AG04450 (cell line): ENCODE measurements at places on chromosomes 3 and 15.

DNA sequence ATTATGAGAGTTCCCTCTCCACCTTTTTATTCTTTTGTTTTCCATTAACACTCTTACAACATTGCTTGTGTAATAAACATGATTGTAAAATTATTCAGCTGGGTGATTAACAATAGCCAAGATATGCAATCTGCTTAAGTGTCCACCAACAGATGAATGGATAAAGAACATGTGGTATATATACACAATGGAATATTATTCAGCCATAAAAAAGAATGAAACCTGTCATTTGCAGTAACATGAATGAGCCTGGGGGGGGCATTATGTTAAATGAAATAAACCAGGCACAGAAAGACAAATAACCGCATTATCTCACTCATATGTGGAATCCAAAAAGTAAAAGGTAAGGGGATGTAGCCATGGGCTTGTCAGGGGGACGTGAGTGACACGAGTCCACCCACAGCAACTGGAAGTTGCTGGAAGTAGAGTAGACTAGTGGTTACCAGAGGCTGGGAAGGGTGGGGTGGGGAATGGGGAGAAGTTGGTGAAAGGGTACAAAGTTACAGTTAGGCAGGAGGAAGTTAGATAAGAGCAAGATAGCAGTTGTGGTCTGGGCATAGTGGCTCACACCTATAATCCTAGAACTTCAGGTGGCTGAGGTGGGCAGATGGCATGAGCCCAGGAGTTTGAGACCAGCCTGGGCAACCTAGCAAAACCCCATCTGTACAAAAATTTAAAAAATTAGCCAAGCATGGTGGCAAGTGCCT, 28.7 kb upstream of the CD47 start:
- DNase-seq, result no peak

- DNase-seq, result no peak
Observed at GRCh38 chr3:49465270-49466034, 4.6 kb upstream of the DAG1 start.

DNA sequence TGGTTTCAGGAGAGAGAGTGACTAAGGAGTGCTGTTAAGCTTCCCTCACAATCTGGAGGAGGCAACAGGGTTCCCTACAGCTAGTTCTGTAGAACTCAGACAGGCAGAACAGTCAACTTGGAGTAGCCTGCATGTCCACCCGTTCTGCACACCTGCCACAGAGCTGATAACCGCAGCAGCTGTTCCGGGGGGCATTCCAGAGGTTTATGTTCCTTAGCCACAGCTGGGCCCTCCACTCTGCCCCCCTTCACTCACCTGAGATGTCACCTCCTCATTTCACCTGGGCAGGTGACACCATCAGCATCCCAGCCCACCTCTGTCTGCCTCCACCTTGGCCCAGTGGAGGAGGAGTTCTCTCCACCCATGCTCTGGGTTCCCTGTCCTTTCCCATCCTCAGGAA, 22.6 kb downstream of the XYLB start:
- DNase-seq, result no peak

- DNase-seq, result no peak
Observed at GRCh38 chr15:89293012-89293411, 41.6 kb downstream of the POLG start.

DNA sequence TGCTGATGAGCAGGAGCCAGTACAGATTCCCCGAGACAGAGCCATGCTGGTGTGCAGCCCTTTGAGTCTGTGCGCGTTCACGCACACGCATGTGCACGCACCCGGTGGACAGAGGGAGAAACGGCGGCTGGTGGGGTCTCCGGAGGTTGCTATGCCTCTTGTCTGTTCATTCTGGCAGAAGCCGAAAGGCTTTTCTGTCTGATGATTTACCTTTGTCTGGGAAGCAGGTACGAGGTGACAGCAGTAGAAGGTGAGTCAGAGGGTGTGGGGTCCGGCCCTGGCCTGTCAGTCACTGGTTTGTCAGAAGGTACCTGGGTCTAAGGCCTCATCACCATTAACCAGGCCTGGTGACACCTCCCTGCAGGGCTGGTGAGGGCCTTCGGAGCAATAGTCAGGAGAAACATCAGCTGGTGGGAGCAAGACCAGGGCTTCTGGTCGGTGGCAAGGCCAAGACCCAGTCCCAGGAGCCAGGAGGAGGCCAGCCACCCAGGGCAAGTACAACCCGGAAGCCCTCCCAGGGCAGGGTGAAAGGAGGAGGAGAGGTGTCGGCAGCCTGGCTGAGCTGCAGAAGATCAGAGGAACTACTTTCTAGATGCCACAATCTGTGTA, 7.5 kb downstream of the PCSK6 start:
- DNase-seq, result no peak

- DNase-seq, result no peak
Observed at GRCh38 chr15:37792351-37792750, 142.1 kb upstream of the TMCO5A start.

GRCh38 chr15:67508407-67508806, 12.5 kb upstream of the C15orf61 start:
- no peak for DNase-seq

DNA sequence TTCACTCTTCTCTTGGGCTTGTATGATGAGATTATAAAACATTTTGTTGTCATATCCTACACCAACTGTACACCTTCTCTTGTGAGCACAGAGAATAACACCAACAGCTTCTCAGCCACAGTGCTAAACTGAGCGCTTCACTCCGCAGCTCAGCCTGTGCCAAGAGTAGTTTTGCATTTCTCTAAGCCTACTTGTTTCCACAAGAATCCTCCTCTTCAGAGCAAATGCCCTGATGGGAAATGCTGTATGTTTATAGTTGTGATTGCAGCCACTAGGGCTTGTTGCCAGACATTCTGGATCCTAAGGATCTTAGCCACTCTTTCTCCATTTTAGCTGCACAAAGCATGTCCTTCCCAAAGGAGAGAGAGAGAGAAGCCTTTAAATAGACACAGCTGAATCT, 138.8 kb upstream of the PLXND1 start:
- peak; percentile 59 for DNase-seq

- DNase-seq, result no peak
Observed at GRCh38 chr3:19540464-19540863, 392.2 kb downstream of the KCNH8 start.

DNA sequence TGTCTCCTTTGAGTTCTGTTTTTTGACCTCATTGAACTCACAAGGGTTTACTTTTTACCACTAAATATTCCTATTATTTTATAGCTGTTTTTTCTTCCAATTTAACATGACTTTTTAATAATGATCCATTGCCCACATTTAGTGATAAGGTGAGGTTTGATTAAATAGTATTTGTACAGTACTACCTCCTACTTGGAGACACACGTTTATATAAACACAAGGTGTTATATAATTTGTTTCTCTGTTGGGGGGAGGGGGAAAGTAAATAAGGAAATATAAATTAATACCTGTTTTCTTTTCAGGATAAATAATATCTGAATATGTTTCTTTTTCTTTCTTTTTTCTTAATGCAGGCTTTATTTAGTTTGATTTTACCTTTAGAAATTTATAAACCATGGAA, 281.3 kb downstream of the LPP start:
- DNase-seq, result no peak

- DNase-seq, result no peak
Observed at GRCh38 chr3:136177876-136178275, 18.3 kb downstream of the MSL2 start.

DNA sequence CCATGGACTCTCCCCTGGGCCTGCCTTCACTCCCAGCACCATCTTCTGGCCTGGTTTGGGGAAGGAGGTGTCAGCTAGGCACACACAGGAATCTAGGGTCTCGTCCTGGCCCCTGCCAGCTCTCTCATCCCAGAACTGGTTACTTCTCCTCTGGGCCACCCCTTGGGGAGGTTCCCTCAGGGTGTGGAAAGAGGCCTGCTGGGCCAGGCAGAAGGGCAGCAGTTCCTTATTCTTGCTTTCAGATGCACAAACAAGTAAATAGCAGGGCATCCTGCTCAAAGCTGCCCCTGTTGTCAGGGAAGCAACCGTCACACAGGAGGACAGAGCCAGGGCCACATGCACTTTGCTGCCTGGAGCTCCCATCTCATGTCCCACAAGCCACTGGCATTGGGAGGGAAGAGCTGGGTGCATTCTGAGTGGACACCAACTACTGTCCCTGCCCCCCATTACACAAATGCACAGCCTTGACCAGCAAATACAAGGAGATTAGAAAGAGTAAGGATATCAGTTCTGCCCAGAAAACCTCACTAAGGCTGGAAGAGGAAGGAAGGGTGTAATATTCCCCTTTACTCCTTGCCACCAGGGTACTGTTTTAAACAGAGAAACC, 108.8 kb upstream of the HACD2 start:
- DNase-seq, result no peak

DNA sequence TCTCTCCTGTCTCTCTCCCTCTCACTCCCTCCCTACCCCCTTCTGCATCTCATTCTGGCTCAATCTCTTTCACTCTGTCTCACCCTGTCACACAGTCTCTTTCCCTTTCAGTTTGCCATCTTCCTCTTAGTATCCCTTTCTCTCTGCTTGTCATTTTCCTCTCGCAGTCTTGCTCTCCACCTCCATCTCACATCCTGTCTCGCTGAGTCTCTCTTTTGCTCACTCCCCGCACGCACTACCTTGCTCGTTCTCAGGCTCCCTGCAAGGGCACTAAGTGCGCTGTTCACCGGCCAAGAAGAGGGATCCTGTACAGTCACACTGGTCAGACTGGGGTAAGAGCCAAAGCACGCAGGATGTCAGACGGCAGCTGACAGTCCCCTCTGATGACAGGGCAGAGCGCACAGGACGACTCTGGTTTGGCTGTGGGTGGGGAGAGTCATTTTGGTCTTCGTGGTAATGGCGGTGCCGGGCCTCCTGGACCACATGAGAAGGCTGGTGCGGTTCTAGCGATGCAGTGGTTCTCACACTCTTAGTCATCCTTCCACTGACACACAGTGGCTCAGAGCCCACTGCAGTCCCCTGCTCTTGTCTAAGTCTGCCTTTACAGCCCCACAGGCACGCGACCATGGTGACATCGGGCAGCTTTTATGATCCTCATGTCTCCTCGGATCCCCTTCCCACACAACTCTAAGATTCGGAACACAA, 356.8 kb downstream of the FOXP1 start:
- no peak for DNase-seq

- peak; percentile 85 for DNase-seq
Observed at GRCh38 chr3:79297245-79297960, 470.4 kb downstream of the ROBO1 start.

DNA sequence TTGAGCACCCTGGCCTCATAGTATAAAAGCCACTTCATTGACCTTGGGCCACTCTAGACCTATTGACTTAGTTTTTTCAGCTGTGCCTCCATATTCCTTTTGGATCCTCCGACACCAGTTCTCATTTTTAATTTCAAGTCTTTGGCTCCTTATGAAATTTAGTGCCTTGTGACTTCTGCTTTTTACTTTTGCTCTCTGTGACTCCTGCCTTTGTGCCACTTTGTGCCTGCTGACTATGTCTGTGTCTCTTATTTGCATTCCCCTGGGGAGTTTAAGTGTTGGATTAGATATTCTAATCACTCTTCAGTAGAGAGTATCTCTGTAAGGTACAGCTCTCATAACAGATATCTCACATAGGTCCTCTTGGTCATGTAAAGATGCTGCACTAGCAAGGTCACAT, 39.6 kb upstream of the GPR149 start:
- no peak for DNase-seq

DNA sequence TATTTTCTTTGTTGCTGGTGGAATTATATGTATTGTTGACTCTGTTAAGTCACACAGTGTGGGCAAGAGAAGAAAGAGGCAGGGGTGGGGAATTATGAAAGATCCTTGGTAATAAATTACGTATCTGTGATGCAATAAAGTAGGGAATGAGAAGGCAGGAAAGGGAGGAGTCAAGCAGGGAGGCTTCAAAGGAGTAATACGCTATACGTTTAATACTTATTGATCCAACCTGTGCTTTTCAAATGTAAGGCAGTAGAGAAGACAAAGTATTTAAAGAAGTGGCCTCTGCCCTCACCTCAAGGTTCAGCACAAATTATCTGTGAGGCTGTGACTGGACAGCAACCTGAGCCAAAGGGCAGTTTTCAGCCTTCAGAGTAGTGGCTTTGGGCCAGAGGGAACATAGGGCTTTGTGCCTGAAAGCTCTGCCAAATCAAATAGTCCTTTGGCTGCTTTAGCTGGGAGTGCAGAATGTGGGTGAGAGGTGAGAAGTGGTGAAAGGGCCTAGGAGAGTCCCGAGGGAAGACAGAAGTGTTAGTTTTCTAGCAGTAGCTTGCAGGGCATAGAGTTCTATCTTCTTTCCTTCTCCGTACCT, 1.2 kb upstream of the PLIN1 start:
- no peak for DNase-seq

GRCh38 chr3:105399062-105399461, 32.4 kb downstream of the ALCAM start:
- no peak for DNase-seq

GRCh38 chr3:34676436-34676835, 878.0 kb downstream of the PDCD6IP start:
- no peak for DNase-seq

GRCh38 chr3:414063-414462, 217.5 kb downstream of the CHL1 start:
- DNase-seq, result no peak

- no peak for DNase-seq
Observed at GRCh38 chr15:32098033-32098432, 67.7 kb downstream of the CHRNA7 start.

- no peak for DNase-seq
Observed at GRCh38 chr3:126751611-126752302, 47.7 kb downstream of the CHCHD6 start.
